ENCODE measurements at places on chromosomes 6 and 20.

DNA sequence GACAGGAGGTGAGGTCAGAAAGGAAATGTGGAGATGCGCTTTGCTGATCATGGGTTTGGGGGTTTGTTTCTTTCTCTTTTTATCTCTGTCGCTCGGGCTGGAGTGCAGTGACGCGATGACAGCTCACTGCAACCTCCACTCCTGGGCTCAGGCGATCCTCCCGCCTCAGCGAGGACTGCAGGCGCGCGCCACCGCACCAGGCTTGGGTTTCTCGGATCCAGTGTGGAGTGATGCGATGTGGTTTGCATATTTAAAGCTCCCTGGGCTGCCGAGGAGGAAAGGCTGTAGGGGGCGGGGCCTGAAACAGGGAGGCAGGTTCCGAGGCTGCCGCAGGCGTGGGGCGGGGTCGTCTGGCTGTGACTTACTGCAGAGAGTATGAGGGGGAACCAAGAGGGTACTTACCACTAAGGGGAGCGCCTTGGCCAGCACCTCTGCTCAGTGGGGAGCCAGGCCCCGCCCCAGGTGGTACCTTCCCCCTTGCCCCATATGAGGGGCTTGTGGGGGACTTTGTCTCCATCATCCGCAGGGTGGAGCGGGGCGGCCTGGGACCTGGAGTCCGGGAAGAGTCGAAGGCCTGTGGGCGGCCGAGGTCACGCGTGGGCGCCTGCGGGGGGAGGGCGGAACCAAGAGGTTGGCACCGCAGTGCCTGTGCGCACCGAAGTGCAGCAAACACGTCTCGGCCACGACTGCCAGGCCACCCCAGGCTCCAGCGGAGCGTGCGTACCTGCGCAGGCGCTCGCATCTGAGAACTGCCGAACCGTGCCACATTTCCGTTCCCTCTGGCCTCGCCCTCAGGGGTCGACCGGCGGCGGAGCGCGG is 12.7 kb upstream of the BAK1 start:
- DNase-seq: peak; percentile 64

GRCh38 chr20:4560667-4561066 is 161.0 kb upstream of the PRND start:
- DNase-seq: no peak

- DNase-seq: peak; percentile 71
Measured at GRCh38 chr20:31566658-31567379, 38.3 kb upstream of the ID1 start.

DNA sequence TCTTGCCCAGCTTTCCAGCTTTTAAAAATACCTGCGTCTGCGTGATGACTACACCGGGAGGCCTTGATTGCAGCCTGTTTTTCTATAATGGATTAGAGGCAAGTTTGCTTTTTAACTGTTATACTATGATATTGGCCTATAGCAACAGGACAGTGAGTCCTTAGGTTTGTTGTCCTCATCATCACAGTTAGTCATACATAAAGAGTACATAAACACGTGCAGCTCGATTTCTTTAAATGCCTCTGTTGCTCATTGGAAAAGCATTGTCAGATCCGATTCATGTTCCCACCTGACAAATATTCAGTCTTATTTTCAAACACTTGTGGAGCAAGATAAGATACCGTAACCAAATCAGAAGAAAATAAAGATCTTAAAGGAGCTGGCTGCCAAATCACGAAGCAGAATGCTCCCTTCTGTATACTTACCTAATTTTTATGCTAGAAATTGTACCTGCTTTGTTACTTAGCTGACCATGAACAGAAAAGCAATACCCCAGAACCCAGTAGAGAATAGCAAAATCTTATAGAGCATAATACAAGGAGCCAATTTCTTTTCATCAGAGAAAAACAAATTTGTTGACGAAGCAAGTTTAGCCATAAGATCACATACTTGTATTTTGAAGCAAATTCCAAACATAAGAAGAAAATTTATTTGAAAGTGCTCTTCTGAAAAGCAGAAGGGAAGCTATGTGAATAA is 100.4 kb downstream of the TMEM200A start:
- no peak for DNase-seq

- DNase-seq: no peak
Measured at GRCh38 chr6:48990739-48991138, 472.3 kb downstream of the MMUT start.

GRCh38 chr6:154170106-154170505 is 131.1 kb downstream of the OPRM1 start:
- DNase-seq: no peak

- no peak for DNase-seq
Measured at GRCh38 chr6:96467814-96468213, 53.8 kb upstream of the UFL1 start.

- DNase-seq: no peak
Measured at GRCh38 chr20:53088786-53089185, 116.6 kb downstream of the TSHZ2 start.

- DNase-seq: no peak
Measured at GRCh38 chr20:34415079-34415478, 52.0 kb downstream of the ITCH start.

DNA sequence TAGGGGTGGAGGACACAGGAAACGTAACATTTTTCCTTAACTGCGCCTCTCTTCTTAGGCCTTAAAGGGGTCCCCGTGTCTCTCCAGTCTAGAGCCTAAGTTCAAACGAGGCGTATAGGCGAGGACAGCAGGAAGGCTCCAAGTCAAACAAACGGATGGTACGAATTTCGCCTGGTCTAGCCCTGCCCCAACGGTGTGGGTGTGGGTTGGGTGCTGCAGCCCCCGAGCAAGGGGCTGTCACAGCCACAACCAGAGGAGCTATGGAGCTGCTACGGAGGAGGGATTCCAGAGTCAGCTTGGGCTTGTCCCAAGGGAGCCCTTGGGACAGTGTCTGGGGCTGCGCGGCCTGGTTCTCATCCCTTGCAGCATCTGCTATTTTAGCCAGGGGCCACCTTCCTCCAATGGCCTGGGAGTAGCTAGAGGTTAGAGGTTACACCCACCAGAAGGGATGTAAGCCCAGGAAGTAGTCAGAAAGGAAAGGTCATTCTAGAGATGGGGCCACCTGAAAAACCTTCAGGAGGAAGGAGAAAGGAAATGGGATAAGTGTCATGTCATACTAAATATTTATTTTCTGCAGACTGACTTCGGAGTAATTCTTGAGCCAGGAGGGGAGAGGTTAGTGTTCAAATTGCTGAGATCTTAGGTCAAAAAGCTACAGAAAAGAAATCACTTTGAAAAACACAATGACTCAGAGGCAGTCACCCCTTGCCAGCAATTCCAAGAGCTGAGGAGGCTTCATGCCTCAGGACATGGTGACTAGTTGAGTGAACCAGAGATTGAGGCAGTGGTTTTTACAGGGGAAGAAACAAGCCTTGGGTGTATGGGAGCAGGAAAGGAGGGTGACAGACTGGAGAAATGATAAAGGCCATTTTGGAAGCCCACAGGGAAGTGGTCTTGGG is 21.7 kb downstream of the VPS52 start:
- DNase-seq: no peak

GRCh38 chr6:27143474-27144026 is 104.0 kb upstream of the PRSS16 start:
- DNase-seq: no peak

GRCh38 chr6:43736844-43737243 is 33.2 kb upstream of the VEGFA start:
- DNase-seq: no peak

- no peak for DNase-seq
Measured at GRCh38 chr6:109693111-109693510, 2.0 kb downstream of the FIG4 start.

DNA sequence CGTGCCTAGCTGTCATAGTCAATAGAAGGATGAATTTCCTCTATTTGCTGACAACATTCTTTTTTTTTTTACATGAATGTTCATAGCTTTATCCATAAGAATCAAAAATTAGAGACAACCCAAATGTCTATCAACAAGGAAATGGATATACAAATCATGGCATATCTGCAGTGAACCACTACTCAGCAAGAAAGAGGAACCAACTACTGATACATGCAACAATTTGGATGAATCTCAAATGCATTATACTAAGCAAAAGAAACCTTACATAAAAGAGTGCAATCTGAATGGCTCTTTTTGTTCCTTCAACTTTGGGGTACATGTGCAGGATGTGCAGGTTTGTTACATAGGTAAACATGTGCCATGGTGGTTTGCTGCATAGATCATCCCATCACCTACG is 17.7 kb upstream of the MCM9 start:
- no peak for DNase-seq
